ENCODE measurements at places on chromosomes 4 and X.

DNA sequence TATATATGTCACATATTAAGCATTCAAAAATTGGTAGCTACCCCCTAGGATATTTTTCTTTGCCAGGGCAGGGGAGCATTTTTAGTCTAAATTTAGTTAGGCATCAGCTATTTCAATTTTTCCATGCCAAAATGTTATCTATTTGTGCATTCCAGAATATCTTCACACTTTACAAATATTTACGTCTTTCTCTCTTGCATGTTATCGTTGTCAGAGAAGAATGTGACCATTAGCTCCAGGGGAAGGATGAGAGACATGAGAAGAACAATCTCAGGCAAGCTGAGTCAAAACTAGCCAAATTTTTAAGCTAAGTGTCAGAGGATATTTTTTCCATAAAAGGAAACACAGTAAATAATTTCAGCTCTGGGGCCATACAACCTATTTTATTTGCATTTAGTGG lies 885.0 kb upstream of the EPHA5 start:
- no peak for DNase-seq

GRCh38 chrX:135512508-135513129 lies 7.8 kb upstream of the INTS6L start:
- DNase-seq: no peak

- DNase-seq: no peak
Observed at GRCh38 chrX:17642891-17643290, 94.4 kb upstream of the SCML1 start.

GRCh38 chrX:114599305-114599704 lies 15.4 kb downstream of the HTR2C start:
- DNase-seq: no peak

DNA sequence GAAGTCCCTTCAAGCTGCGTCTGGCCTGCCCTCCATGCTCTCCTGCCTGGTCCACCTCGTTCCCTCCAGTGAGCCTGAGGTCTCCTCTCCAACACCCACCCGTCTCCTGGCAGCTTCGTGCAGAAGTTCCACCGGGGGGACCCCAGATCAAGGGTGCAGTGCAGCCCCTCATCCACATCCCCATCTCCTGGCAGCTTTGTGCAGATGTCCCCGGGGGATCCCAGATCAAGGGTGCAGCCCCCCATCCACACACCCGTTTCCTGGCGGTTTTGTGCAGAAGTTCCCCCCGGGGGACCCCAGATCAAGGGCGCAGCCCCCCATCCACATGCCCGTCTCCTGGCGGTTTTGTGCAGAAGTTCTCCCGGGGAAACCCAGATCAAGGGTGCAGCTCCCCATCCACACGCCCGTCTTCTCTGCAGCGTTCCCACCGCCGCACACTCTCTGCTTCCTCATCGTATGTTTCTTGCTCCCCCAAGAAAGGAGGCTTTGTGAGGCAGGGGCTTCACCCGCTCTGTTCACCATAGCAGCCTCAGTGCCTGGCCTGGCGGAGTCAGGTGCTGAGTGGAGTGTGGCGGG lies 35.7 kb downstream of the PIGG start:
- DNase-seq: no peak

- DNase-seq: no peak
Observed at GRCh38 chr4:177105536-177105935, 204.1 kb upstream of the NEIL3 start.

GRCh38 chr4:88573276-88573980 lies 18.9 kb upstream of the HERC3 start:
- DNase-seq: no peak

DNA sequence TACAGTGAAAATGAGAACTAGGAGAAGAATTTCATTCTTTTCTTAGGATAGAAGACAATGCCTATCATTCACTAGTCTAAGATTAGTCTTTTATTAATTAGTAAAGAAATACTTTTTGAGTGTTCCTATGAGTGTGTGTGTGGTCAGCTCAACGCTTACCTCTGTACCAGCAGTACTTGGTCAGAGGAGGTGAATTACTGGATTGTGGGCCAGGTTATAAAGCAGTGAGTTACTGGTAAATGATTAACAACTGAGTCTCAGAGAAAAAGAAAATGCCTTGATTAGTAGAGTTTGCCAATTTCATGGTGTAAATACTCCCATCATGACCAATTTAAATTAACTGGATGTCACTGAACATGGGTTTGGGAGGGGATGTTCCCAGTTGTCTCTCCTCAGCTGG lies 444.6 kb downstream of the STIM2 start:
- DNase-seq: no peak

DNA sequence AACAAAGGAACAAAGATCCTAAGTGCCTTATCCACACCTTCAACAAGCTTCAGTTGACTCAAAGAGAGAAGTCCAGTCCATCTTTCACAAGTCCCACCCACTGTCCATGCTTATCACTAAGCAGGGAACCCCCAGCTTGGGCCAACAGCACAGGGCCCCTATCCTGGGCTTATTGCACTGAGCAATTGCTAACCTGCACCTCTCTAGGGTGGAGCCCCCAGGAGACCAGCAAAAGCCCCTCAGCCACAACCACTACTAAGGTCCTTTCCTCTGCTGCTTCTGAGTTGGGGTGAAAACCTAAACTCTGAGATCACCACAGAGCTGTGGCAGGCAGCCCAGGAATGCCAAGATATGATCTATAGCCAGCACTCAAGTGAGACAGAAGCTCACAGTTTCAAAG lies 96.7 kb upstream of the PBDC1 start:
- no peak for DNase-seq

DNA sequence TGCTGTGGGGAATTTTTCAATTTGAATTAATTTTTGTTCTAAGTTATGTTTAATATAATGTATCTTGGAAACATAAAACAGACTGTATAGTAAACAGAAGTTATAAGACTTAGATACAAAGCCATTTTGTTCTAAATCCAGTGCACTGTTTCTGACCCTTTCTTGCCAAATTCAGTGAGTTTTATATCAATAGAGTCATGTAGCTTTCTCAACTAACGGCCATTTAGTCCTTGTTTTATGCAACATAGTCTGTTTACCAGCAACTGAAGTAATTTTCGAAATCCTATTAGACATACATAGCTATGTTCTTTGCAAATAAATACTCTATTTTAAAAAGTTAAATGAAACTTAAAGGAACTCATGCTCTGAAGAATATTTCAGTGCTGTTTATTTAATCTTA lies 242.8 kb downstream of the ADGRL3 start:
- no peak for DNase-seq
